Stimulated activated CD8-positive, alpha-beta memory T cell treated with anti-CD3 and anti-CD28 coated beads, Interleukin-12 subunit alpha, Interleukin-12 subunit beta, amount 100 ng/mL, for 1 hour (primary cell): ENCODE measurements at places on chromosomes 11 and 22.

DNA sequence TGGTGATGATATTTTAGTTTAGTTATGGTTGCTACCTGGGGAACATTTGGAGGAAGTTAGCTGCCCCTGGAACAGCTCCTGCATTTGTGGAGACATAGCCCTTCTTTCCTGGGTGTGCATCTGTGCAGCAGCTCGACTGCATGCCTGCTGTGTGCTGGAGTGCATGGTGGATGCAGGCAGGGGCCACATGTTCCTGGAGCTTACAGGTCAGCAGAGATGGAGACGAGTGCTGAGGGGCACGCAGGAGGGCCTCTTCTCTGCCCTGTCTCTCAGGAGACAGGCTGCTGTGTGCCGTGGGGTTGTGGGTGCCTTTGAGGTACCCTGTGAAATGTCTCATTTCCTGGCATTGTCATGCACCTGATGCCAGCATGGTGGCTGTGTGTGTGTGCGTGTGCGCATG is 87.5 kb downstream of the TBC1D22A start:
- no peak for DNase-seq

GRCh38 chr11:93536101-93536861 is 6.9 kb downstream of the SMCO4 start:
- DNase-seq: no peak

DNA sequence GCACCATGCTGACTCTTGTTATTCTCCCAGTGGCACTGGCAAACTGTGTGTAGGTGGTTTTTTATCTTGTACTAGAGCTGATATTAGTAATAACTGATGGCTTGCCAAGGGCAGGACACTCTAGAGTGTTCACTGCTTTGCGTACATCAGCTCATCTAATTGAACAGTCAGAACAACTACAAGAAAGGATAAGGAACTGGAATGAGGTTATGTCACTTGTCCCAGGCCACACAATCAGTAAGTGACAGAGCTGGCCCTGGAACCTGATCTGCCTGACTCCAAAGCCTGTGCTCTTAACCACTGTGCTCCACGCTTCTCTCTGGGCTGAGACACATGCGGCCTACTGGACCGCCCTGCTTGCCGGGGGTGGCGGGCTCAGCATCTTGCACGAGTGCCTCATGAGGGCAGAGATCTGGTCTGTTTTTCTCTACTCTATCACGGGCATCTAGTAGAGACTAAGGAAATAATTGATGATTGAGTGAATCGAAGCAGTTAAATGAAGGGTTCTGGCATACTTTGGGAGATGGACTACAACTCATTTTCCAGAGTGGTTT is 155.9 kb upstream of the SORL1-AS1 start:
- DNase-seq: no peak

DNA sequence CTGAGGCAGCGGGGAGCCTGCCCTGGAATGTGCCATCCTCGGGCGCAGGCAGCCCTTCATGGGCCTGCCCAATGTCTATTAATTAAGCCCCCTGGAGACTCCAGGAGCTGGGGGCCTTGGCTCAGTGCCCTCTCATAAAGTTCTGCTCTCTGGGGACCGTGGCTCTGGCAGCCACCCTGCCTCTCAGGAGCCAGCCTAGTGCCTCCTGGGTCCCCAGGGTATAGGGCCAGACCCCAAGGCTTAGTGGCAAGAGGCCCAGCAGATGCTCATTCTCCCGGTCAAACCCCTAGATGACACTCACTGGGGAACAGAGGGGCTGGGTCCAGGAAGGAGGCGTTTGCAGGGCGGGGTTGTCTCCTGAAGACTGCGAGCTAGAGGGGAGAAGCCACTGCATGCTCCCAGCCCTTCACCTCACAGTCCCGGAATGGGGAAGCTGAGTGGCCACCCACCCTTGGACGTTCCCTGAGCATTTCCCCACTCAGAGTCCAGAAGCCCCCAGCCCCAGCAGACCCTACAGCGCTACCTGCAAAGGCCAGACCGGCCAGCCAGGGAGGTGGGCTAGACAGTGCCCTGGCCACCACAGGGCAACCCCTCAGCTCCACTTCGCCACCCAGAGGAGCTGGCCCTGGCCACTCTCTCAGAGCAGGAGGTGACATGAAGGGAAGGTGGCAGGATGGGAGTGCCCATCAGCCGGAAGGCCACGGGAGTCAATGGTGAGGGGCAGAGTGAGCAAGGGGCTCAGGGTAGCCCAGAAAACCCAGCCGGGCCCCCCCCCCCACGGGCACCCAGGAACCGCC is 83.0 kb downstream of the CDKN1C start:
- no peak for DNase-seq

GRCh38 chr22:45777046-45777851 is 105.6 kb downstream of the ATXN10 start:
- no peak for DNase-seq

DNA sequence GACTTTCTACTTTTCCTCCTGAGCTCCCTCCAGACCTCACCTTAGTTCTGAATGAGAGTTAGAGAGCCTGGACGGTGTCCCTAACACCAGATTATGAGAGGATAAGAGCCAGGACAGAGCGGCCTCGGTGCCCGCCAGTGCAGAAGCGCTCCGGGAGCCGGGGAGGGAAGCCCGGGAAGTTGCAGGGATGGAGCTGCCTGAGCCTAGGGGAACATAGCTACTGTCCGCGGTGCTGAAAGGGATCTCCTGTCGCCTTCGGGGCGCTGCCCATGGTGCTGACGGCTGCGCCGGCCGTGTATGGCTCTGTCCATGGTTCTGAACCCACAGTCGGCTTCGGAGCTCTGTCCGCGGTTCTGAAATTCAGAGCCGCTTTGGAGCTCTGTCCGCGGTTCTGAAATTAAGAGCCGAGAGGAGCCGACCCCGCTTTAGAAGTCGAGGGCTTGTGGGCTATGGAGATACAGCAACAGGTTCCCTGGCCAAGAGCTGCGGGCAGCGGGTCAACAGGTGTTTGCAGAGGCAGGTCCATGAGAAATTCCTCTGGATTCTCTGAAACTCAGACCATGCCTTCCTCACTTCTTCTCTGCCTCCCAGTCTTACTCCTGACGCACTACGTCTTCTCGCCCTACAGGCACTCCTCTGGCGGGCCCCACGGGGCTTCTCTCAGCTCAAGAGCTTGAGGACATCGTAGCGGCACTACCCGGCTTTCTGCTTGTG is 814 bp downstream of the NPAS4 start:
- peak; percentile 80 for DNase-seq

DNA sequence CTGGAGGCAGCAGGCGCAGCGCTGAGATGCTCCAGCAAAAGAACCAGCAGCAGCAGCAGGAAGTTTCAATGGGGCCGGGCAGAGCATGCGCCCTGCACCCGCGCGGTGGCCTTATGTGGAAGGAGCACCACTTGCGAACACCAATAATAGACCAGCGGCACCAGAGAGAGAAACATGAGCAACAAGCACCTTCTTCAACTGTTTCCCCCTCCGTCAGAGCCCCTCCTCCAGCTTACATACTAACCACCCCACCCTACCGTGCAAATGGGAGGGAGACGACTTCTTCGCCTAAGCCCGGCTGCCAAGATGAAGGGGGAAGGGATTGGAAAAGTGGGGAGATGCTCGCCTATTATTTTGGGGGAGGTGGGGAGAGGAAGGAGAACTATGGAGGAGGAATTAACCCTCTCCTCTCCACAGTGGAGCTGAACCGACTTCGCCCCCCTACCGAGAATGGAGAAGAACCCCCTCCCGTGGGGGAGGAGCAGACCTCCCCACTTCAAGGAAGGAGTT is 1.1 kb downstream of the RSF1 start:
- peak; percentile 76 for DNase-seq

- no peak for DNase-seq
Measured at GRCh38 chr11:10604340-10604748, 35.9 kb upstream of the LYVE1 start.

DNA sequence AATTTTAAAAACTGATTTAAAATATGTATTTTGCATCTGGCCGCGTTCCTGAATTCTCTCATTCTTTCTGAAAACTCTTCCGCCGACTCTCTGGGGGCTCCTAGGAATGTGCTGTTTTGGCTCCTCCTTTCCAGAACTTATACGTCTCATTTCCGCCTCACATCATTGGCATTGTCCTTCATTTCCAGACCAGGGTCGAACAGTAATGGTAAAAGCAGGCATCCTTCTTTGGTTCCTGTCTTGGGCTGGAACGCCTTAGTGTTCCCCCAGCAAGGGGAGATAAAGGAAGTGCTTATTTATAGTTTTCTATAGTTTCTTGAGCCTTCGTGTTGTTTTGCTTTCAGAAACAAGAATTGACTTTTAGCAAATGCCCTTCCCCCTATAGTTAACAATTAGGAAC is 10.9 kb upstream of the TNNT3 start:
- no peak for DNase-seq

- no peak for DNase-seq
Measured at GRCh38 chr11:80355251-80355650, 914.4 kb upstream of the TENM4 start.

- no peak for DNase-seq
Measured at GRCh38 chr22:21728270-21728669, 7.3 kb downstream of the YPEL1 start.

DNA sequence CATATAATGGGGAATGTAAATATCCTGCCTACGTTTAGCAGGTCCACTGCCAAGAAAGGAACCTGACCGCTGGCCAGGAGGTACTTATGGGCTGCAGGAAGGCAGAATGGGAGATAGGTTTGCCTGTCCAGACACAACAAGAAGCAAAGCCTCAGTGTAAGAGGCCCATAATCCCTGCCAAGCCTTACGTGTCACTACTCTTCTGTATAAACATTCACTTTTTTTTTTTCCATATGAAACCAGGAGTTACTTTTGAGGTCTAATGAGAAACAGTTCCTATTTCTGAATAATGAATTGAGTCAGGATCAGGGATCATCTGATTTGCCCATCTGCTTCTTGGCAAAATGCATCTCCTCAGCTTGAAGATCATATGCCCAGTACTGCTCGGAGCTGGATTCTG is 230.2 kb downstream of the NTM start:
- DNase-seq: no peak

- no peak for DNase-seq
Measured at GRCh38 chr11:69076129-69076791, 27.5 kb downstream of the TPCN2 start.

DNA sequence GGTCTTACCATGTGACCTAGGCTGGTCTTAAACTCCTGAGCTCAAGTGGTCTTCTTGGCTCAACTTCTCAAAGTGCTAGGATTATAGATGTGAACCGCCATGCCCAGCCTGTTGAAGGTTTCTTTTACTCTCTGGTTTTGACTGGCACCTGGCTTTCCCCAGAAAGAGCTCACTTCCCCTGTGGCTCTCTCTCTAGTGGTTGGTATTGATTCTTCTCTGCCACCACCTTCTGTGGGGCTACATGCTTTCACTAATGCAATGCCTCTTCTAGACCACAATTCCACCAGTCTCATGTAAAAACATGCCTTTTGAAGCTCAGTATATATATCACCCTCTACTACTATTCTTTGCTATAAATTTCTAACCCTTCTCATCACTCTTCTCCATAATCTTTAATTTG is 67.2 kb downstream of the CCDC83 start:
- DNase-seq: no peak

DNA sequence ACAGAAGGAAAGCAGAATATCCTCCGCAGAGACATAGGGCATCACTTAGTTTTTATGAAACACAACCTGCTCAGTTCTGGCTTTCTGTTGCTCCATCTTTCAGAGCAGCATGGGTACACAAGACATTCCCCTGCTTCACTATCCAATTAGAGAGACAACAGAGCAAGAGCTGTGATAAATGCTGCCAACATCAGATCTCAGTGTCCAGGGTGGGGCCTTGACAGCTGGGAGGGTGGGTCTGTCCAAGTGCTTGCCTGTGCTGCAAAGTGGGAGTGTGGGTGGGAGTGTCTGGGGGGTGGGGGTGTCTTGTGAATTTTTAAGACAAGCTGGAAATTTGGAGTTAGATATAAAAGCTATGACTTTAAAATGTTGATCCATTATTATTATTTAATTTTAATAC is 369.6 kb downstream of the TENM4 start:
- no peak for DNase-seq

- no peak for DNase-seq
Measured at GRCh38 chr11:34827228-34827627, 89.0 kb downstream of the APIP start.

GRCh38 chr11:120739780-120740179 is 228.2 kb downstream of the GRIK4 start:
- DNase-seq: no peak

DNA sequence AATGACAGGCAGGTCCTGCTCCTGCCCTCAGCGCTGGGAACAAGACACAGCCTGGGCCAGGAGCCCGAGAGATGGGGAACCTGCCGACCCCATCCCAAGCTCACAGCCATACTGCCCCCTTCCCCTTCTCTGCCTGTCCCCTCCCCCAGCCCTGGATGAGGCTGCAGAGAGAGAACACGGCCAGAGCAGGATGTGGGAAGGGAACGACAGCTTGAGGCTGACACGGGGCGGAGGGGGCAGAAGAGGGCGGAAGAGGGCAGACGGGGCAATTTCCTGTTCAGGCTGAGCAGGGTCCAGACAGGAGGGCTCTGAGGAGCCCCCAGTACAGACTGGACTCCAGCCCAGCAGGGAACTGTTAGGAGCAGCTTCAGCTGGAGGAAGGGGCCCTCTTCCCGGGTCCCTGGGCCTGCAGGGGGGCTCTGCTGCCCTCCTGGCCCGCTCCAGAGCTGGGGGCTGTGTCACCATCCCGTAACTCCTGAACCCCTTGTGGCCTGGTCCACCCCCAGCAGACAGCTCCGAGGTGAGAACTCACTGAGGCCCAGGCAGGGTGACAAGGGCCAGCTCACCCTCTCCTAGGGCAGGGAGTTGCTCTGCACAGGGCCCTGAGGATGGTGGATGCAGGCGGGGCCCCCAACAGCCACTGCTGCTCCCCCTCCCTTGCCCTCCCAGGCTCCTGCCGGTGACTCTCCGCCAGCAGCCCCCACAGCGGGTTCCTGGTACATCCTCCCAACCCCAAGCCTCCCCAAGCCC is 5.7 kb downstream of the CTSD start:
- peak; percentile 44 for DNase-seq

DNA sequence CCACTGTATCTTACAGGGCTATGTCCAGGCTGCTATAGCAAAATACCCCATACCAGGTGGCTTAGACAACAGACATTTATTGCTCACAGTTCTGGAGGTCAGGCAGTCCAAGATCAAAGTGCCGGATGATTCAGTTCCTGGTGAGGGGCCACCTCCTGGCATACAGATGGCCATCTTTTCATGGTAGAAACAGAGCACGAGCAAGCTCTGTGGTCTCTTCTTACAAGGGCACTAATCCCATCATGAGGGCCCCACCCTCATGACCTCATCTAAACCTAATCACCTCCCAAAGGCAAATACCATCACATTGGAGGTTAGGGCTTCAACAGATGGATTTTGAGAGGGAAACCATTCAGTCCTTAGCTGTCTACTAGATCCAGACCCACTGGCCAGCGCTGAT is 117.4 kb upstream of the NECTIN1 start:
- DNase-seq: no peak

DNA sequence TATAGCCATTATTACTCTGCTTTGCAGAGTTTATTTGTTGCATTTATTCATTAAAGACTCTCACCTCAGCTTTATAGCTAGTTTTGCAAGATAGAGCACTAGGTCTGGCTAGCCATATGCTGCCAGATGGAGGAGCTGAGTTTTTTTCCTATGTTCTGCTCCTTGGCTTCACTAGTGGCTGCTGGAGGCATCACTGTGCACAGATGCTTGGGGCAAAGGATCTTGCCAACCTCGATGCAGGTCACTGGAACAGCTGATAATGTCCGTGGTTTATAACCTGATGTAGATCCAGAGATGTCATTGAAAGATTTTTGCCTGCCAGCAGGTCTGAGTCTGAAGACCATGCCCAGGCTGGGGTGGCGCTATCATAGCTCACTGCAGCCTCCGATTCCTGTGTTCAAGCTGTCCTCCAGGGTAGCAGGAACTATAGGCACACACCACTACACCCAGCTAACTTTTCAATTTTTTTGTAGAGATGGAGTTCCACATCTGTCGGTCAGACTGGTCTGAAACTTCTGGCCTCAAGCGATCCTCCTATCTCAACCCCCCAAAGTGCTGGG is 63.2 kb downstream of the PACS1 start:
- no peak for DNase-seq
